ENCODE measurements at places on chromosomes 11 and 22. TPM values are rescaled to one million over a fixed set of nuclear protein-coding genes. Genes with fewer than 3 reads are reported as not detected.

DNA sequence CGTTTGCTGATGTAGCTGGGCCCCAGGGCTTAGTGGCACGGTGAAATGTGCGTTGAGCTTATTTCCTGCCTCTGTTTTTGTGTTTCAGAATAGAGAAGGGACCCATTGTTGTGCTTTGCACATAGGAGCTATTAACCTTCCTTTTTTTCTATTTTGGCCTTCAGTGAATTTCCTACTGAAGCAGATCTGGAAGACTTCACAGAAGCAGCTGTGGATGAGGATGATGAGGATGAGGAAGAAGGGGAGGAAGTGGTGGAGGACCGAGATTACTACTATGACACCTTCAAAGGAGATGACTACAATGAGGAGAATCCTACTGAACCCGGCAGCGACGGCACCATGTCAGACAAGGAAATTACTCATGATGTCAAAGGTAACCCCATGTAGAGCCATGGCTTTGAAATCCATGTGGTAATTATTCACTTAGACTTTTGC lies 37.4 kb upstream of the ST14 start:
- no peak overlapping the region for H3K27ac ChIP-seq
- peaks cover 41% of the 10 kb centered on the region for H3K27me3 ChIP-seq
- peaks cover 7% of the 10 kb centered on the region for H3K36me3 ChIP-seq
- no peak overlapping the region for H3K4me3 ChIP-seq

GRCh38 chr22:20554824-20555223 lies 47.4 kb downstream of the MED15 start:
- H3K27ac ChIP-seq = peak overlapping the region; percentile 46
- H3K36me3 ChIP-seq = peaks cover 62% of the 10 kb centered on the region
- H3K4me1 ChIP-seq = peaks cover 68% of the 10 kb centered on the region
- no peak for DNase-seq
- no peak overlapping the region for H3K4me3 ChIP-seq

- no peaks in the 10 kb centered on the region for H3K36me3 ChIP-seq
- DNase-seq = no peak
- H3K27me3 ChIP-seq = peaks cover 77% of the 10 kb centered on the region
These were observed 82.7 kb downstream of the GGT1 start for GRCh38 chr22:24685531-24686190.

- no peaks in the 10 kb centered on the region for H3K36me3 ChIP-seq
- DNase-seq = no peak
- no peaks in the 10 kb centered on the region for H3K27me3 ChIP-seq
These were observed 563.9 kb upstream of the B3GAT1 start for GRCh38 chr11:134975866-134976376.

GRCh38 chr11:121999651-122000050 lies 116.4 kb downstream of the BLID start:
- DNase-seq = no peak
- H3K27ac ChIP-seq = no peak overlapping the region
- H3K4me1 ChIP-seq = no peaks in the 10 kb centered on the region
- H3K36me3 ChIP-seq = no peaks in the 10 kb centered on the region
- H3K27me3 ChIP-seq = no peaks in the 10 kb centered on the region

DNA sequence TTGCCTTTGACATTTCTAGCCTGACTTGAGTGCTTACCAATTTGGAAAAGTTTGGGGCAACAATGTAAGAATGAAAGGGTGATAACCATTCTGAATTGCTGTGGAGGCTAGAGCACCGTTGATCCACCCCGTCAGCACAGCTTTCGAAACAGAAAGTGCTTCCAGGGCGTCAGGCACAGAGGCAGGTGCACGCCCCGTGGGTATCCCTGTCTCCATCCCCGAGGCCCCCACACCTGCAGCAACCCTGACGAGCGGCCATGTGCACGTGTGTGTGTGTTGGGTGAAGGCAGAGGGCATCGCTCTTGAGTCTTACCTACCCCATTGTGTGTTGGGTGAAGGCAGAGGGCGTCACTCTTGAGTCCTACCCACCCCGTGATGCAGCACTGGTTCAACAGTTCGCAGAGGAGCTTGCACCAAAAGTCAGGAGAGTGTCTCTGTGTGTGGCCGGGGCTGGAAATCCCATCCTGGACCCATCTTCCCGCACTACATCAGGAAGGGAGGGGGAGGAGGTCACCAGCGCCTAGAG lies 404.5 kb downstream of the BRD1 start:
- no peaks in the 10 kb centered on the region for H3K27me3 ChIP-seq
- DNase-seq = no peak
- H3K4me3 ChIP-seq = no peak overlapping the region
- H3K36me3 ChIP-seq = no peaks in the 10 kb centered on the region
- H3K4me1 ChIP-seq = no peaks in the 10 kb centered on the region

DNA sequence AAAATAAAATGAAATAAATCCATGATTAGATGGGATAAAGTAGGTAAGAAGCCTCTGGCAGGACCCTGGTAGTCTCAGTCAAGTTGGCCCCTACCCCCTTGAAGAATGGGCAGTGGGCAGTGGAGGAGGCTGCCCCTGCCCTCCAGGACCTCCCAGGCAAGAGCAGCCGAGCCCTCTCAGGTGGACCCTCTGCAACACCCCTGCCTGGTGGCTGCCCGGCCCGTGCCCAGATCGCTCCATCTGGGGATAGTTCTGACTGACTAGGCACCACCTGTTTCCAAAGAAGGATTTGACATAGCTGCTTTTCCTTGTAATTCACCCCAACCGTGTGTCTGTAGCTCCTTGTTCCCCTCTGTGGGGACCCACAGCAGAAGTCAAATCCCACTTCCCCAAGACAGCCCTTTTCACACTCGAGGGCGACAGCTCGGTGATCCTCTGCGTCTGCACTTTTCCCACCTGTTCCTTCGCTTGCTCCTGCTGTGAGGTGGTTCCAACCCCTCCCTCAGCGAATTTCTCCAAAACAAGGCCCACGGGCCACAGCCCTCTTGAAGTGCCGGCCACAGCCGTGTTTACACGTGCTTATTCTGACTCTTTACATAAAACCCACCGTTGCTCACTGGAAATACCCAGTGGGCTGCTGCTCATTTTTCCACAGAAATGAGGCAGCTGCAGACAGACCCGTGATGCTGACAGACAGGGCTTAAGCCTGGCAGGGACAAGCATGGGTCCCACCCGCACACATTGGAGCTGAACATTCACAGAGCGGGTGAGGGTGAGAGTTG lies 5.5 kb upstream of the TMPRSS13 start:
- DNase-seq = no peak
- H3K4me1 ChIP-seq = peaks cover 49% of the 10 kb centered on the region
- H3K27ac ChIP-seq = no peak overlapping the region
- H3K27me3 ChIP-seq = no peaks in the 10 kb centered on the region
- no peak overlapping the region for H3K4me3 ChIP-seq

- peak within 1 kb of the TSS; percentile 89 for H3K4me3 ChIP-seq
- peaks cover 61% of the 10 kb centered on the region for H3K4me1 ChIP-seq
- peaks cover 44% of the 10 kb centered on the region for H3K36me3 ChIP-seq
- peak within 1 kb of the TSS; percentile 97 for H3K27ac ChIP-seq
These were observed at the start of gene CD3G for GRCh38 chr11:118343981-118344515. CD3G (plus strand) TSS chr11:118344344; CDS start chr11:118344424, 80 bp downstream.

DNA sequence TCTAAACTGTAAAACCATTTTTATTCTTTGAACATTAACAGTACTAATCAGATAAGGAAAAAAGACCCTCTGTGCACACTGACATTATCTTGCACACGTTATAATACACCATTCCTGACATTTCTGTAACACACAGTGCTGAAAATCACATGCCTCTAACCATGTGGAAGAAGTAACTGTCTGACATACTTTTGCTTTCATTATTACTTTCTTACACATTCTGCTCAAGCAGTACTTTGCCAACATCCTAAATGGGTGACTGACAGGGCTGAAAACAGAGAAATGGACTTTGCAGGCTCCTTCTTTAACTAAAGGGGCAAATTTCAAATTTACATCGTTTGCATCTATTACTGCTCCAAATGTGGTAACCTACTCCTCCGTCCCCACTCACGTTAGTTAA lies 22.8 kb upstream of the TP53AIP1 start:
- H3K36me3 ChIP-seq = no peaks in the 10 kb centered on the region
- DNase-seq = no peak
- peak overlapping the region; percentile 30 for H3K4me3 ChIP-seq
- peaks cover 29% of the 10 kb centered on the region for H3K4me1 ChIP-seq

GRCh38 chr22:37318364-37319109 lies 36.2 kb downstream of the CYTH4 start:
- H3K36me3 ChIP-seq = peaks cover 3% of the 10 kb centered on the region
- no peak overlapping the region for H3K27ac ChIP-seq
- no peak for DNase-seq
- H3K4me3 ChIP-seq = no peak overlapping the region
- H3K4me1 ChIP-seq = peaks cover 21% of the 10 kb centered on the region
- peaks cover 23% of the 10 kb centered on the region for H3K27me3 ChIP-seq

DNA sequence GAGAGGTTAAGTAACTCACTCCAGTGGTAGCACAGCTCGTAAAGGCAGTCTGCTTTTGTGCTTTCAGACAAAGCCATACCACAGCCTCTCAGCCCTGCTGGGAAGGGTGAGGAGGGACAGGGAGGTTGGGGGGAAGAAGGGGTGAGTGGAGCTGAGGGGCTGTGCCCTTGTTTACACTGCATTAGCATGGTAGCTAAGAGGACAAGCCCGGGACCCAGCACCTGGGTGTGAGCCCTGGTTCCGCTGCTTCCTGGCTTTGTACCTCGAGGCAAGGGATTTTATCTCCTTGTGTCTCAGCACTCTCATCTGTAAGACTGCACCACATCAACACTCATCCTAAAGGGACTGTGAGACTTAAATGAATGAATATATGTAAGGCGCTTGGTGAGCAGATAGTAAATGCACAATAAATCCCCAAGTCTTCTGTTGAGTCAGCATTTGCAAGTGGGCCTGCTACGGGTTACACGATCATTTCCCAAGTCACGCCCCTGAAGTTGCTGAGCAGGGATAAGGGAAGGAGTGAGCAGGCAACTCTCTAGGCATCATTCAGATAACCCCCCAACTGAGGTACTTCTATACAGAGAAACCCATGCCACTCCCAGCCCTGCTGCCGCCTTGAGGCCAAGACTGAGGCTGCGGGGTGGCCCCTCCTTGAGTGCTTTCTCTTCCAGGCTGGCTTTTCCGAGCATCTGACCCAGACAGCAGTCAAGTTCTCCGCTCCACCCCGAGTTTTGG lies 7.5 kb downstream of the RASD2 start:
- no peak overlapping the region for H3K27ac ChIP-seq
- H3K4me1 ChIP-seq = peaks cover 11% of the 10 kb centered on the region
- DNase-seq = no peak
- H3K4me3 ChIP-seq = no peak overlapping the region

DNA sequence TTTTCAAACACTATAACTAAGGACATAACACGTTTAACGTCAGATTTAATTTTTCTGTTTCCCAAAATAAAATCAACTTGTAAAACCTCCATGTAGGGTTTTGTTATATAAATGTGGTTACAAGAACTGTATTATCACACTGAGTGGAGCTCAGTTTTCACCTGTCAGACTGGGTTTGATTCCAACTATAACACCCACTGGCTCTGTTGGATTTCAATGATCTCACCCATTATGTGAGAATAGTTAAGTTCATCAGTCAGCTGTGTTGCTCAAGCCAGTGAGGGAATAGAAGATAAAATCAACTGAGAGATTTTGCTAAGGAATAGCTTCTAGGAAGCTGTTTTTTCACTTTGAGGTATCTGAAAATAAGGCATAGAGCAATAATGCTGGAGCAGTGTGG lies 5.1 kb upstream of the OR52R1 start:
- H3K4me3 ChIP-seq = no peak overlapping the region
- no peaks in the 10 kb centered on the region for H3K36me3 ChIP-seq
- DNase-seq = no peak
- no peak overlapping the region for H3K27ac ChIP-seq
- H3K4me1 ChIP-seq = no peaks in the 10 kb centered on the region

- peak; percentile 97 for DNase-seq
- H3K4me1 ChIP-seq = peaks cover 3% of the 10 kb centered on the region
- peak overlapping the region; percentile 83 for H3K4me3 ChIP-seq
- no peaks in the 10 kb centered on the region for H3K36me3 ChIP-seq
- H3K27me3 ChIP-seq = peaks cover 13% of the 10 kb centered on the region
These were observed 12.2 kb upstream of the NPAS4 start for GRCh38 chr11:66408488-66409214.

GRCh38 chr11:2561696-2562581 lies 117.1 kb downstream of the KCNQ1 start:
- no peak overlapping the region for H3K4me3 ChIP-seq
- H3K27ac ChIP-seq = no peak overlapping the region
- peak; percentile 24 for DNase-seq
- no peaks in the 10 kb centered on the region for H3K36me3 ChIP-seq

DNA sequence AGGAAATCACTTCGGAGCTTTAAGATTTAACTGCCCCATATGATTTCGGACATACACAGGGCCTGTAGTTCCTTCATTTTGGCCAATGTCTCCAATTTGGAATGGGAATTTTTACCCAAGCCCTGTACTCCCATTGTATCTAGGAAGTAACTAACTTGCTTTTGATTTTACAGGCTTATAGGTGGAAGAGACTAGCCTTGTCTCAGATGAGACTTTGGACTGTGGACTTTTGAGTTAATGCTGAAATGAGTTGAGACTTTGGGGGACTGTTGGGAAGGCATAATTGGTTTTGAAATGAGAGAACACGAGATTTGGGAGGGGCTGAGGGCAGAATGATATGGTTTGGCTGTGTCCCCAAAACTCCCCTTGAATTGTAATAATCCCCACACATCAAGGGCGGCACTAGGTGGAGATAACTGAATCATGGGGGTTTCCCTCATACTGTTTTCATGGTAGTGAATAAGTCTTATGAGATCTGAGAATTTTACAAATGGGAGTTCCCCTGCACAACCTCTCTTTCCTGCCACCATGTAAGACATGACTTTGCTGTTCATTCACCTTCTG lies 130.5 kb downstream of the LARGE1 start:
- H3K4me3 ChIP-seq = no peak overlapping the region
- H3K4me1 ChIP-seq = no peaks in the 10 kb centered on the region
- DNase-seq = no peak
- no peaks in the 10 kb centered on the region for H3K27me3 ChIP-seq

DNA sequence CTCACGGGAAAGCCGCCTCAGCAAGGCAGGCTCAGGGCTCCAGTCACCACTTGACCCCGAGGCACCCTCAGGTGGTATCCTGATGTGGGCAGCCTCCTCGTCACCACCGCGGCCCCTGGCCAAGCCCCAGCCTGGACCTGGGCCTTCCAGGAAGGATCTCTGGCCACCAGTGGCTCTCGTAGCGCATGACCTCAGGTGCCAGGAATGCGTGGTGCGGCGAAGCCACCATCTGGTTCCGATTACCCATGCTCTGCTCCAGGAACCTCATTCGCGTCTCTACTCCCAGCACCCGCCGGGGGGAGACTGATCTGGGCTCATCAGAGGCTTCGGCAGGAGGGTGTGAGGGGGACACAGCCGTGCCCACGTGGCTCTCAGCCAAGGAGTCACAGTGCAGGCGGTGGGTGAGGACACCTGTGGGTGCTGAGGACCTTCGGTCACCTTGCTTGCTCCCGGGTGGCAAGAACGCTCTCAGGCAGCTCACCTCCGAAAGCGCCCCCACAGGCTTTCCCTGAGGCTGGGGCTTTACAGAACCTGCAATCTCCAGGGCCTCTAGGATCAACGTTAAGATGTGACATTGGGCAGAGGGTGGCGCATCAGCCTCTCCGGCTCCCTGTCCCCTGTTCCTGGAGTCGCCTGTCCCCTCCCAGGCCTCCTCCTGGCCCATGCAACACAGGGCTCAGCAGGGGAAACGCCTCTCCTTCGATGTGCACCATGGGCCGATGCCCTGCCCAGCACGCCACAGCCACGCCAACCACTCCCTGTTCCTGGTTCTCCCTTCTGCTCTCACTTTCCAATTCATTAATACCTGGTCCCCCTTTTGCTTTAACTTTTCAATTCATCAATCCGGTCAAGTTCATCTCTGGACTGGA lies 39.0 kb downstream of the TBX1 start:
- H3K27me3 ChIP-seq = no peaks in the 10 kb centered on the region
- H3K36me3 ChIP-seq = no peaks in the 10 kb centered on the region

Gene DCHS1
- total RNA-seq = 2.5 TPM

Gene TRIM64
- total RNA-seq = not detected

Gene TSSK2
- not detected for total RNA-seq

Gene APOBEC3C
- 124 TPM for total RNA-seq

Gene OR8D1
- not detected for total RNA-seq

Gene CSNK1E
- total RNA-seq = 98.5 TPM
